ENCODE measurements at places on chromosomes 5 and 9.

- no peak for DNase-seq
These were observed 243.5 kb upstream of the CCNG1 start for GRCh38 chr5:163193886-163194285.

DNA sequence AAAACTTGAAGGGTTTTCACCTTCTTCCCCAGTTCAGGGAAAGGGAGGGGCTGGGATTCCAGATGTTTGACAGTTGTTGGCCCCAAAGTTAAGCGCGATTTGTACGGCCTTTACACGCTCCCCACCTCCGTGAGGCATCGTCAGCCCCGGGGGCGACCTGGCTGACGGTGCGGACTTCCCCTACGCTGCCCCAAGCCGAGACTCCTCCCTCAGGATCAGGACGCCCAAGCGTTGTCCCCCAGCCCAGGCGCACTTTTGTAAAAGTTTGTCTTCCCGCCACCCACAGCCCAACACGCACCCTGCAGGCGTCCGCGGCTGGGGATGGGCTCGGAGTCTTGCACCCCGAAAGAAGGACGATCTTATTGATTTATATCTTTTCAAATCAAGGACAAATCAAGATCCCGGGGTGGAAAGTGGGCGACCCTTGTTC lies 713 bp downstream of the MOB3B start:
- DNase-seq: no peak

DNA sequence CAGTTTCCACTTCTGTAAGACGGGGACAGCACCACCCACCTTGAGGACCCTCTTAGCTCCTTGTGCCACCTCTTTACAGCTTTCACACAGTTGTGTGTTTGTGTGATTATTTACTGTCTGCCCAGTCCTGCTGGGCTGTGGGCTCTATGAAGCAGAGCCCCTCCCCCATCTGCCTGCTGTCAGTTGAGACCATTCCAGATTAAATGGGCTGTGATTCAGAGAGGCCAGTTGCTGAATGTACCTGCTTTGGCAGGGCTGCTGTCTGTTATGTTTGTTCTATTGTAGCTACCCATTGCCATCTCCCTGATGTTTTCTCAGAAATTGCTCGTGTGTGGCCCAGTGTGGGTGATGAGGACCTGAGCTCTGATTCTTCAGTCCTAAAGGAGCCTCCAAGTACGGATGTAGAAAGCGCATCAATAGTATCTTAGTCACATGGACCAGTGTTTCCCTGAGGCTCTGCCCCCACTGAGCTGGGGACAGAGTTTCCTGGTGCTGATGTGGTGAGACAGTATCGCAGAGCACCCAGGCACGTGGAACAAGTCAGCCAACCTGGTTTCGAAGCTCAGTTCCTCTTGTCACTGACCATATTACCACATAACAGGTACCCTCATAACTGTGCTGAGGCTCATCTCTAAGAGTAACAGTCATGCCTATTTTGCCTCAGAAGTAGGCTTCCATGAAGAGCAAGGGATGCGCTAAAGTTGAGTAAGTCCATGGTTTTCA lies 3.7 kb downstream of the ANGPTL2 start:
- DNase-seq: no peak

- DNase-seq: no peak
These were observed 9.3 kb upstream of the FRRS1L start for GRCh38 chr9:109176386-109176785.

DNA sequence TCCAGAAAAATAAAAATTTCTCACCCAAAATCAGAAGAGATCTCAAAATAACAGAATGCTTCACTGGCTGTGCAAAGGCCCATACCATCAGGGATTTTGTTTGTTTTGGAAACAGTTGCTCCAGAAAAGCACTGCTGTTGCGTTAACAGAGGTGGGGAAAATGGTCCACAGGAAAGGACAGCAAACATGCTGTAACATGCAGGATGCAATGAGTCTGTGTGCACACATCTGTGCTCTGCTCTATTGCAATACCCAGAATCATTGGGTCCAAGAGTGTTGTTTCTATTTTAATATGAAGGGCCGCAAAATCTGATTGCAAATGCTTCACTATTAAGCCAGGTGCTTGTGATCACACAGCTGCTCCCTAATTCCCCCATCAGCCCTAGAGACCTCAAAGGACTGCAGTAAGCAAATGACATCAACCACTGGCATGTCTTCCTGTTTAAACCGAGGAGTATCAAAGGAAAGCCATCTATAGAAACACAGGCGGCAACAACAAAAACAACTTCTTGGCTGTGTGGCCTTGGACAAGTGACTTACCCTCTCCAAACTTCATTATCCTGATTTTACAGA lies 141.0 kb downstream of the DCP2 start:
- no peak for DNase-seq

GRCh38 chr5:125657936-125658335 lies 765.3 kb upstream of the GRAMD2B start:
- no peak for DNase-seq

DNA sequence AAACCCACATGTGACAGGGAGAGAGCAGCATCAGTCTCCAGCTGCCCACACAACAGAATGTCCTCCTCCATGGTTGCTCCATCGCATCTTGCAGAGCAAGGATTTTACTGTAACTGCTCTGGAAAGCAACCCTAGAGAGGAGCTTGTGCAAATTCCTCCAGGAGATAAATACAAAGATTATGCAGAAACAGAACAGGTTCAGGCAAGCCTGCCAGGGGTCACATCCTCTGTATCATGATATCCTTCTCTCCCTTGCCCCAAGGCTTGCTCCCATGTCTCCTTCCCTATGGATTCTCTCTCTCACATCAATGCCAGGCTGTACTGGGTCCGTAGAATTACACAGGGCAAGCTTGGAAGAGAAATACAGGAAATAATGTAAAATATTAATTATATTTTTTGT lies 226.0 kb downstream of the MPDZ start:
- no peak for DNase-seq

GRCh38 chr5:76029739-76030138 lies 53.4 kb upstream of the SV2C start:
- DNase-seq: no peak

GRCh38 chr5:109496112-109496511 lies 86.3 kb upstream of the PJA2 start:
- no peak for DNase-seq

- no peak for DNase-seq
These were observed 531.1 kb downstream of the CETN3 start for GRCh38 chr5:89878140-89879132.

- no peak for DNase-seq
These were observed 238.0 kb downstream of the HSPA4 start for GRCh38 chr5:133289686-133290367.

DNA sequence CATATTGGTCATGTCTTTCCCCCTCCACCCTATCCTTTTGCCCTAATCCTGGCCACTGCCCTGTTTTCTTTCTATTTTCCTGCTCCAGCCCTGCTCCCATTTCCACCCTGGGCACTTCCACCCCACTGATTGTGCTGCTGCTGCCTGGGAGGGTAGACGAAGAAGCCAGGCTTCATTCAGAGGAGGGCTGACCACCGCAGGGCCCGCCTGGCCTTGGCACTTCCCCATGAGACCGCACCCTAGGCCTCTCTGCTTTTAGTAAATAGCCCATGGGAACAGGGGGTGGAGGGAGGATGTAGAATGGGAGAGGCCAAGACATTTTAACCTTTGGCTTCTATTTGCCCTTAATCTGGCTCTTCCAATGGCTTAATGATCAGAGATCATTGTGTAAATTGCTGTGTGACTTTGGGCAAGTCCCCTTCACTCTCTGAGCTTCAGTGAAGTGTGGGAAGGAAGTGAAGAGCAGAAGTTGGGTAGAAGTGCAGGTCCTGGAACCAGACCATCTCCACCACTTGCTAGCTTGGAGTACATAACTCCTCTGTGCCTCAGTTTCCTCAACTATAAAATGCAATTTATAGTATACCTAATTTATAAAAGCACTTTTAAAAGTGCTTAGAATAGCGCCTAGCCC lies 13.6 kb upstream of the GPX3 start:
- DNase-seq: no peak
